SK-MEL-5 (cell line): ENCODE measurements at places on chromosomes 16 and 17.

GRCh38 chr16:83630979-83631378 lies 176.8 kb upstream of the HSBP1 start:
- DNase-seq, result no peak

DNA sequence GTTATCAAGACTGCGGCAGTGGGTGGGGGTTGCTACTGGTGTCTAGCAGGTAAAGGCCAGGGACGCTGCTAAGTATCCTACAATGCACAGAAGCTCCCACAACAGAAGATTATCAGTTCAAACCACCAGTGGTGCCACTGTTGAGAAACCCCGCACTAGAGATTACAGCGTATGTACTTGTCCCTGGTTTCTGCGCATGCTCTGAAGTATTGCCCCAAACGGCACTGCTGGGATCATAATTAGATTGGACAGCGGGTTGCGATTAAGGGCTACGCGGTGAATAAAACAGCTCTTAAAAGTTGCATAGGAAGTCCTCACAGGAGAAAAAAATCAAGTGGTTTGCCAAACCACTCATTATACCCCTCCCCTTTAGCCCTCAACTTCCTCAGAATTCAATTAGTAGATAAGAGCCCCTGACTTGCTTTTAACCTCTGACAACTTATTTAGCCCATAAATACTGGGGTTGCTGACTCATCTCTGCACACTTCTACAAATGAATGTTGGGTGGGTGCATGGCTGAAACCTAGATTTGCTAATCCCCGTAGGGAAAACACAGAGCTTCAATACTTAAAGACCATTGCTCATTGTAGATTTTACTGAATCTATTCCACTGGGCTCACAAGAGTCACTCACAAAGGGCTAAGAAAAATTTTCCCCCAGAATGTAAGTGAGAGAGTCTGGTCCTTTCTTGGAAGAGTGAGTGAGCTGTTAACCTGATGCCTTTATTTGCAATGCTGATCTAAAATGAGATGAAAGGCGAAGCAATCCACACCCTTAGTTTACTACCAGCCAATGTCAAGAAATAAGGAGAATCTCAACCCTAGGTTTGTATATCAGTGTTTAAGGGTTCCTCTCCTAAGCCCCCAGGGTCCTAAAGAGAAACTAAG lies 91.8 kb downstream of the RGS9 start:
- no peak for DNase-seq

DNA sequence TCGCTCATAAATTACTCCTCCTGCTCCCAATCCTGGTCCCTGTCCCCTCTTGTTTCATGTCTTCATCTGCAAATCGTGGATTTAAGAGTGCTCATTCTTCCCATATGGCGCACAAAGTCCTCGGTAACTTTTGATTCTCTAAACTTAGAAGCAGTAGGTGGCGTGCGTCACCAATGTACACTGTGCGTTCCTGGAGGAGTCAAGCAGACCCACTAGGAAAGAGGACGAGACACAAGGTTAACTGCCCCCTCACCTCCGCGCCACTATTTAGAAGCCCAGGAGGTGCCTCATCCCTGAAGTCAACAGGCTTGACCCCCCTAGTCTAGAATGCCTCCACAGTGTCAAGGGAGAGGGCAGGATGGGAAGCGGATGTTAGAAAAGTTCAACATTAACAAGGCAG lies 2.9 kb downstream of the SLC13A5 start:
- DNase-seq, result no peak

- peak; percentile 64 for DNase-seq
These were observed 432.7 kb upstream of the ASIC2 start for GRCh38 chr17:33725675-33726271.

- no peak for DNase-seq
These were observed 33.5 kb downstream of the TK2 start for GRCh38 chr16:66516509-66516807.

DNA sequence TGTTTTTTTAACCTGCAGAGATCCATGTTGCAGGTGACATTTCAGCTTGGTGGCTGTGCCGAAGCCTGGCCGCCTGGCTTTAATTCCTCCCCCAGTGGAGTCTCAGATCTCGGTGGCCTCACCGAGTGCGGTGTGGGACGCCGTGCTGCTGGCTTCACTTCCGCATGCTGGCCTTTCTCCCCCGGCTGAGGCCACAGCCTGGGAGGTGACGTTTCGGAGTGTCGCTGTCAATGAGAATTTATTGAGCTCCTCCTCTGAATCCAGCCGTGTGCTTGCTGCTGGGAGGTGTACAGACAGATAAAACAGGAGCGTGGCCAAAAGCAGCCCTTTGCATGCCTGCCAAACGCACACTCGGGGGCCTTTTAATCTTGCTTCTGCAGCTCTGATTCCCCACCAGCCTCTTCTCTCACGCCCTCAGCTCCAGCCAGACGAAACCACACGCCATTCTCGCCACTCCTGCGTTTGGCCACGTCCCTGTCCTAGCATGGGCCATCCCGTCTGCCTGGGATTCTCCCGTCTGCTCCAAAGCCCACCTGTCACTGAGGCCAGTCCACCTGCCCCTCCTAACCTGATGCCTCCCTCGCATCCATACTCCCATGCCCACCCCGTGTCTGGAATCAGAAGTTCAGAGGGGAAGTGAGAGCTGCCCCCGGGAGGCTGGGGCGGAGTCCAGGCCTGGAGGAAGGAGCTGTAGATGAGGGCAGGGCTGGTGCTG lies 3.6 kb downstream of the GSE1 start:
- DNase-seq, result no peak

DNA sequence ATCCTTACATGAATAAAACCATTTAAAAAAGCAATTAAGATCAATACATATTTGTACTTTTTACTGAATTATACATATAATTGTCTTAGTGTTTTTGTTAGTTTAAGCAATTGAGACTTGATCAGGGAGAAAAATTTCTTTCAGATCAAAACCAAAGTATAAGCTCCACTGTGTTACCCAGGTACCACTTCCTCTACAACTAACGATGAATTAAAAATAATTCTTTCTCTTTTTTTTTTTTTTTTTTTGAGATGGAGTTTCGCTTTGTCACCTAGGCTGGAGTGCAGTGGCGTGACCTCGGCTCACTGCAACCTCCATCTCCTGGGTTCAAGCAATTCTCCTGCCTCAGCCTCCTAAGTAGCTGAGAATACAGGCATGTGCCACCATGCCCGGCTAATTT lies 6.8 kb downstream of the FBXO47 start:
- DNase-seq, result no peak

DNA sequence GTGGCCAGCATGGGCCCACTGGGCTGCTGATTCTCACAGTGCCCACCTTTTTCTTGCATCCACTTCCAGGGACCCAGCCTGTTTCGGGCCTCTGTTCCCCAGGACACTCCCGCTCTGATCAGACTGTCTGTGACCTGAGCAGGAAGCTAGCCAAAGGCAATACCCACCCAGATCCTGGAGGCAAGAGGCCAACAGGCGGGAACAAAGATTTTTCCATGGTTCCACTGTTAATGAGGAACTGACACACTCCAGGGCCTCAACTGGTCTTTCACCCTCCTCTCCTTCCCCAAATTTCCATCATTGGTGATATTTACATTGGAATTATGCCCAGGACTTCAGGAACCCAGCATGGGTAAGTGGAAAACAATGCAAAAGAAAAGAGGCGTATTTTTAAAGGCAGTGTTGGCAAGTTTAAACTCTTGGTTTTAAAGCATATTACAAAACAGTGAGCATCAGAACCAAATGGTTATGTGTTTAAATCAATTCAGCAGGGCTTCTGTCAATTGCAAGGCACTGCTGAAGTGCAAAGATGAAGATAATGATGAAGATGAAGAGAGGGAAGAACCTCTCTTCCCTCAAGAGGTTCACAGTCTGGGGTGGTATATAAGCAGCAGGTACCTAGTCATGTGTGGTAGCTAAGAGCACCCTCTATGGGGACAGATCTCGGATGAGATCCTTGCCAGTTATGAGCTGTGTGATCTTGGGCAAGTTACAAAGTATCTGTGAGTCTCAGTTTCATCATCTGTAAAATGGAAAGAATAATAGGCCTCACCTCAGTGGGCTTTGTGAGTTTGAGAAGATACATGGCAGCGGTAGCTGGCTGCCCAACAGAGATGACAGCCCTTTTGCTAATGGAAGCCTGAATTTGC lies 14.4 kb upstream of the ATP2A3 start:
- no peak for DNase-seq

GRCh38 chr16:52312716-52313115 lies 234.2 kb downstream of the TOX3 start:
- no peak for DNase-seq
